ENCODE measurements at places on chromosomes 7 and 10.

DNA sequence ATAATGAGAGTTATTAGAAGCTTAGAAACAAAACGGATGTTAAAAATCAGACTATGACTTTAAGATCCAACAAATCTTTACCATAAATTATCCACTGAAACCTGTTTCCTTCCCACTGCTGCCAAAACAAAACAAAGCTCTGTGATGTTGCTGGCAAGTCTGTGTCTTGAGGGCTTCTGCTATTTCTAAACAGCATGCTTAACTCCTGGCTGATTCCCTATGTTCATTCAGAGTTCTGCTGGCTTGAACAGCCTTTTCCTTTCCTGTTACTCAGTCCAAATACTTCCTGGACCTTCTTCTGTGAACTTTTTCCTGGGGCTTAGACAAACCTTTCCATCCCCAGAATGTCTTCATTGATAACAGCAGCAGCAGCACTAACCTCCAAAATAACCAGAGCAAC is 448.1 kb downstream of the SORCS1 start:
- DNase-seq = no peak

DNA sequence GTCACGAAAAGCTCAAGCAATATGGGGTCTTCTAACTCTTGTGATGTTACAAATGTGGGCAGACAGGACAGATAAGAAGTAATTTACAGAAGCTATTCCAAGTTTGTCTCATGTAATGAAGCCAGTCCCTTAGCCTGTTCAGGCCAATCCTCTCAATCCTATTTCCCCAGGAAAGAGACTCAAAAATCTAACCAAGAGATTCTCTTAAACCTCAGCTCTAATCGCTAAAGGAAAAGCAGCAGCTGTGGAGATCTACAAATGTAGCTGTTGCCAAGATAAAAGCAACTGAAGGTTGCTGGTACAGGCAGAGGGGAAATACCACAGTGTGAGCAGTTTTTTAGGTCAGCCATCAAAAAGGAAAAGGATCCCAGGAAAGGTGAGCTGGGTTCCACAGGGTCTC is 39.3 kb downstream of the ANK3 start:
- DNase-seq = no peak

GRCh38 chr10:77493851-77494261 is 143.8 kb downstream of the KCNMA1 start:
- no peak for DNase-seq

DNA sequence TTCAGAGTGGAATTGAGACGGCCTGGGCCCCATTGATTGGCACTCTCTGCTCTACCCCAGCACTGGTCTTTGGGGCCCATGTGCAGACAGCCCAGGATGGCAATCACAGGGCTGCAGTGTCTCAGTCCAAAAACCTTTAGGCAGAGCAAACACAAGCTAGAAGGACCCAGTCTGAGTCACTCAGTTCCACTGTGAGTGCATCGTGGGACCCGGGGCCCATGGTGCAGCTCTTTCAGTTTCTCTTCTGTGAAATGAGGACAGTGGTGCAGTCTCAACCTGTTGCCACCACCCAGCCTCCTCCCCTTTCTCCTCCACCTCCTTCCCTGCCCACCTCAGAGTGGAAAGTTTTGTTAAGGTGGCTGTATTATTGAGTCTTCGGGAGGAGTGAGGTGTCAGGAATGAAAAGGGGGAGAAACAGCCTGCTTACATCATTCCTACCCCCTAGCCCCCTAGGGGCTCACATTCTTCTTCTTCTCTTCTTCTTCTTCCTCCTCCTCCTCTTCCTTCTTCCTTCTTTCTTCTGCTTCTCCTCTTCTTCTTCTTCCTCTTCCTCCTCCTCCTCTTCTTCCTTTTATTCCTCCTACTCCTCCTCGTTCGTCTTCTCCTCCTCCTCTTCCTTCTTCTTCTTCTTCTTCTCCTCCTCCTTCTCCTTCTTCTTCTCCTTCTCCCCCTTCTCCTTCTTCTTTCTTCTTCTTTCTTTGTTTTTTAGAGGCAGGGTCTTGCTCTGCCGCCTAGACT is 19.5 kb upstream of the CARD11 start:
- DNase-seq = peak; percentile 72

DNA sequence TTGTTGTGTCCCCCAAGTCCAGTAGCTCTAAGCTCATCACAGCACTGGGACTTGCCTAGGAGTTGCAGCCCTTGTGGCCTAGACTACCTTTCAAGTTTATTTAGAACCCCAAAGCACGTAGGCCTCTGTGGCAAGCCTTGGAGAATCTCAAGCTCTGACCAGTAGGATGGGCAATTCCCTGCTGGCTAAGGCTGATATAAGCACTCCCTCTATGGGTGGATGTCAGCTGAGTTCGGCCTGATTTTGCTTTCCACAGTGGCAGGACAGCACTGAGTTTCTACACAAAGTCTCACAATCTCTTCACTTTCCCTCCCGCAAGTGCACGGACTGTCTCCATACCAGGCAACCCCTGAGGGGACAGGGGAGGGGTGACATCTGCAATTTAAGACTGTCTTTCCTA is 886.4 kb upstream of the LRRN3 start:
- DNase-seq = no peak

DNA sequence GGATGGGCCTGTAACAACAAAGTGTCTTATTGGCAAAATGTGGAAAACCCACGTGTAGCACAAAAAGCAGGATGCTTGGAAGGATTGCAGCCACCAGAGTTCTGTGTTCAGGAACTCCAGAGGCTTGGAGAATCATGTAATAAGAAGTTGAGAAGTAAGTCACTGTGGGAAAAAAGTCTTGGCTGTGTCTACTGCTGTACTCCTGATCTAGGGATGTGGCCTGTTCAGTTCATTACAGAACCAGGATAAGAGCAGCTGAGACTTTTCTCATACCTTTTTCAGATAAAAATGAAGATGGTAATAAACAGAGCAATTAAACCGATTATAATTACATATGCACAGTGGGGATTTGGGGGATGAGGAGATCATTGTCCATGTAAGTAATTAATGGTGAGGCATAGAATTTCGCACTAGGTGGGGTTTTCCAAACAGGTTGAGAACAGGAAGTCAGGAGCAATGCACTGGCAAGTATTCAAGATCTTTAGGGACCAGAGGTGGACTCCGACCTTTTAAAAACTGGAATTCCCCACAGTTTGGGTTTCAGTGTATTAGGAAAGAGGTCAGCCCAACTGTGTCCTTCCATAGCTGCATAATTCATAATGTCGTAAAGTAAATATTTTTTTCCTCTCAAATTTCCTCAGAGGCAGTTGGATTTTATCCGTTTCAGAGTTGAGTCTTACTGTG is 281.7 kb downstream of the FRMD4A start:
- DNase-seq = no peak

- no peak for DNase-seq
These were observed 161.5 kb upstream of the ZNF804B start for GRCh38 chr7:88597941-88598425.

GRCh38 chr7:47473499-47474210 is 108.3 kb downstream of the TNS3 start:
- DNase-seq = no peak

DNA sequence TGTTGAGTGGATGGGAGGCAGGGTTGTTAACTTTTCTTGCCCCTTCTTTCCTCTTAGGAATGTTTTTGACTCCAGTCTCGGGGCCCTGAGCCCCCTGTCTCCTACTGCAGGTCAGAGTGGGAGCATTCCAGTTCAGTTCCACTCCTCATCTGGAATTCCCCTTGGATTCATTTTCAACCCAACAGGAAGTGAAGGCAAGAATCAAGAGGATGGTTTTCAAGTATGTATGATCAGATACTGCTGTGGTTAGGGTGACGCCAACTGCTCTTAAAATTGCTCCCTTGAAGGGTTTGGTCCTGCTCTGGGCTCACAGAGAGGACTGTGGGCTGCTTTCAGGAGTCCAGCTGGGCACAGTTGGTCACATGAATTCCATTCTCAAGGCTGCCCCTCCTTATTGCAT is 22.0 kb downstream of the VWA2 start:
- no peak for DNase-seq

- no peak for DNase-seq
These were observed 186.8 kb downstream of the PHTF2 start for GRCh38 chr7:77985232-77985973.

- DNase-seq = peak; percentile 58
These were observed 909 bp upstream of the CC2D2B start for GRCh38 chr10:95906677-95907455.

GRCh38 chr7:149196705-149197171 is 1.4 kb downstream of the ZNF282 start:
- no peak for DNase-seq

GRCh38 chr7:106329408-106329807 is 44.6 kb upstream of the NAMPT start:
- DNase-seq = no peak

- DNase-seq = no peak
These were observed 82.6 kb downstream of the NEURL1 start for GRCh38 chr10:103576076-103576471.

GRCh38 chr7:69847921-69848612 is 249.8 kb downstream of the AUTS2 start:
- no peak for DNase-seq

GRCh38 chr7:55438757-55439525 is 73.8 kb downstream of the LANCL2 start:
- no peak for DNase-seq

GRCh38 chr7:127040042-127040441 is 212.7 kb downstream of the GRM8 start:
- no peak for DNase-seq

GRCh38 chr7:146655928-146656797 is 539.6 kb downstream of the CNTNAP2 start:
- DNase-seq = no peak

GRCh38 chr10:99994801-99995200 is 14.9 kb downstream of the DNMBP start:
- no peak for DNase-seq

DNA sequence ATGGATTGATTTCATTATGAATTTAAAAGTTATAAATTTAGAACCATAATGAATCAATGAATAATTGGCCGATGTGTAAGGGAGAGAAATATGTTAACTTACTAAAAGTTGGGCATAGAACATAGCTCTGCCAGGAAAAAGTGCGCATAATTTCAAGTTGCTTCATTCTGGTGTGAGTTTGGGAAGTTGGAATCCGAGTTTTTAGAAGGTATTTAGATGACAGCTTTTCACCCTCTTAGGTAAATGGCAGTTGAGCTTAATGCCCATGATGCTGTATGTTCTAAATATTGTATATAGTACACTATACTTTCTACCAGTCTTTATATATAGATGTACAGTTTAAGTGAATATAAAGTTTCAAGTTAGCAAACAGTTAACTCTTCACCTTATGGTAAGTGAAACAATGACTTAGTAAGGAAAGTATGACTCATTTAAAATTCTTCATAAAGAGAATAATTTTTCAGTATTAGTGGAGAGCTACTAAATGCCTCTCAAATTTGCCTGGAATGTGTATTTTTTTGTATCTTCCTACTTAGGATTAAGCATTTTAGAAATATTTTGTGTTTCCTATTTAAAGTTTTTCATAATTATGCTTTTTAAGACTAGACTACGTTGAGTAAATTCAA is 1.6 kb downstream of the C1GALT1 start:
- DNase-seq = peak; percentile 26

DNA sequence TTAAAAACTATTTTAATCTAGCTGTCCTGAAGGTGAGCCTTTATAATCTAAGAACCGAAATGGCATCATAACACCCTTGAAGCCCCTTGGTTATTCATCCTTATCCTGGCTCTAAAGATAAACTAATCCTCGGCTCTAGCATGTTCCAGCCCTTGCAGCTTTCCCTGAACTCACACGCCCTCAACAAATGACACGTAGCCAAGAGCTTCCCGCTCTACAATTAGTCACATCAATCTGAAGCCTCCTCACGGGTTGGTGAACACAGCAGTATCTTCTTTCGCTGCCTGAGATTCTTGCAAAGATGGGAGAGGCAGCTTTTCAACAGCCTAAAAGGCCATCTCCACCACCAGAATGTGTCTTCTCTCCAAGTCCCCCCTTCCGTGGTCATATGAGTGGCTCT is 4.1 kb downstream of the FRMD4A start:
- DNase-seq = no peak

DNA sequence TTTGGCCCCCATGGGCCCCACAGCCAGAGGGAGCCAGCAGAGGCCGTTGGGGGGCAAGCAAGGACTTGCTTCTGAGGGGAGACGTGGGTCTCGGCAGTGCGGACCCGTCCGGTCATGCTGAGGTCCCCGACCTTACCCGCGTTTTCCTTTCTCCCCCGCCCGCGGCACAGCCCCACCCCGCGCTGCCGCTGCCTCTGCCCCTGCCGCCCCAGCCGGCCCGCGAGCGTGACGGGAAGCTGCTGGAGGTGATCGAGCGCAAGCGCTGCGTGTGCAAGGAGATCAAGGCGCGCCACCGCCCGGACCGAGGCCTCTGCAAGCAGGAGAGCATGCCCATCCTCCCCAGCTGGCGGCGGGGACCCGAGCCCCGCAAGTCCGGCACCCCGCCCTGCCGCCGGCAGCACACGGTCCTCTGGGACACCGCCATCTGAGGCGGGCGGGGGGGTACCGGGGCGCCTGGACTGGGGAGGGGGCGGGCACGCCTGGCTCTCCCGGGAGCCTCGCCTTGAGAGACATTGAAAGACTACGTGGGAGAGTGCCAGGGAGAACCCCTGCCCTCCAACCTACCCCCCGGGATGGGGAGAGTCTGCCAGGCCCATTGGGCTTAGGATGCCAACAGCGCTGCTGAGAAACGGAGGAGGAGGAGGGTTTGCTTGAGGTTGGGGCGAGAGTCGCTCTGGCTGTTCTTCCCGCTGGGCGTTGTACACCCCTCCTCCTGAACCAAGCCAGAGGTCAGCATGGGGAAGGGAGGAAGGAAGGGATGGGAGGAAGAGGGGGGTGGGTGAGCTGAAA is 9.9 kb downstream of the NYAP1 start:
- DNase-seq = peak; percentile 77

DNA sequence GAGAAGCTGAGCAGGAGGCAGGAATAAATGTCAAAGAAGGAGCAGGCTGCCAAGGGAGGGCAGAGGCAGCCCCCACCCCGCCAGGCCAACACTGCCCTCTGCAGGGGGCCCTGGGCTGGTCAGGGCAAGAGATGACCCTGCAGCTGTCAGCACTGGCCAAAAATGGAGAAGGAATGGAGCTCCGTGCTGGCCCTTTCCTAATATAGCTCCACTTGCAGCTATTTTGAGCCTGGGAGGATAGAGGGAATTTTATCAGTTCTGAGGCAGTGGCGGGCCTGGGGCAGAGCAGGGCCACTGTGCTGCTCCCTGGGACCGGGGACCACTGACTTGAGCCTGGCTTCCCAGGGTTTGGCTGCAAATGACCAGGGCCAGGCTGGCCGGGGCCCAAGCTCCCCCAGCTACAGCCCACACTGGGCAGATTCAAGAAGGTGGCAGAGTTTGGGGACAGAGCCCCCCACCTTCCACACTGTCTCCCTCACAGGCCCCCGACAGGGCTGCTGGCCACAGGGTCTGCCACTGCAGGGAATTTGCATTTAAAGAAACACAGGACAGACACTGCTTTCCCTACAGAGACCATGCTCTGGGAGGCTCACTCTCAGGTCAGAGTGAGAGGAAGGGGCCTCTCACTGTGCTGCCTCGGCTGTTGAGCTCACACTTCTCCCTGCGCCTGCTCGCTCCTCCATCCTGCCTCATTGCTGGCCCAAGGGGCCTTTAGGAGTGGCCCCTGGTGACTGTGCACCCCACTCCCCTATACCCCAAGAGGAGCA is 16.2 kb downstream of the LDB3 start:
- no peak for DNase-seq

- DNase-seq = no peak
These were observed 89.3 kb upstream of the CUX1 start for GRCh38 chr7:101728128-101728527.

GRCh38 chr10:44399659-44400451 is 15.0 kb upstream of the CXCL12 start:
- no peak for DNase-seq
